ENCODE measurements at places on chromosomes 4 and X.

DNA sequence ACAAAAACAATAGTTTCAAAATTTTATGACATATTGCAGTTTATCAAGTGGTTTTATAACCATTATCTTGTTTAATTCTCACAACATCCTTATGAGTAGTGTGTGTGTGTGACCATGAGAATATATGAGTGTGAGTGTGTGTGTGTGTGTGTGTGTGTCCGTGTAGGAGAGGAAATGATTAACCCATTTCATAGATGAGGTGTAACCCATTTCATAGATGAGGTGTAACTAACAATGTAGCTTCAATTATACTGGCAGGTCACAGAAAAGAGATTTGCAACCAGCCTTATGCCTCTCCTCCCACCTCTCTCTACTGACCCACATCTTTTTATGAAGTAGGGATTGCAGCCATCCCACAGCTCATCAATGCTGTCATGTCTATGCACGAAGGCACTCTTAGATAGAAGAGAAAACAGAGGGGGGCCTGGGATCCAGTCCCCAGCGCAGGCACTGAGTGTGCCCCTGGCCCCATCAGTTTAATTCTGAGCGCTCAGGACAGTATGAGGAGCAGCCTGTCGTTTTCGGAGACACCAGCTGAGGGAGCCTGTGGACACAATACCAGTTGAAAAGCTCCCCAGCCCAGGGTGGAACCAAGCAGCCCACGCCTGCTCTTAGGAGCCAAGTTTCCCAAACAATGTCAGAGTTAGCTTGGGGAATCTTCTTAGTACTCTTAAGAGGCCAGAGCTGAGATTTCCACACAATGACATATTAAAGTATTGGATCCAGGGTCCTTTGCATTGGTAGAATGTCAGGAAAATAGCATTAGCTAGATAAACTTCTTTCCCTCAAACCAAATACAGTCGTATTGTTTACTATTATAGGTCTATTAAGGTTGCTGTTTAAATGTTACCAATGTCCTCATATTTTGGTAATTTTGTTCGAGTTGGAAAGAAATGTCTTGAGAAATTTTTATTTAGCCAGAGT lies 88.6 kb downstream of the PALLD start:
- DNase-seq: no peak

DNA sequence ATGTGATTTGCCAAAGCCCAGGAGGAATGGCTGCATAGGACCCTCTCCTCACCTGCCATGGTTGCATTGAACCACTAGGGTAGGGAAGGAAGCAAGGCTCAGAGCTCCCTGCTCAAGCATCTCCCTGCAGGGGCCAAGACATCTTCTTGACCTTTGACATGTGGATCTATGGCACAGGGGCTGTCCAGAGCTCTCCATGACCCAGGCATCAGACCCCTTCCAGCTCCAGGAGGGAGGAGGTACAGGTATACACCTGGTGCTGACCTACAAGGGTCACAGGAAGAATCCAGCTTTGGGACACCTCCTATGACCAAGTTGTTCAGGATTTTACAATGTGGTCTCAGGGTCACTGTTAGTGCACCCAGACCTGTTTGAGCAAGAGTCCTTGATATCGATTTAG lies 23.2 kb upstream of the ASMTL start:
- DNase-seq: no peak

DNA sequence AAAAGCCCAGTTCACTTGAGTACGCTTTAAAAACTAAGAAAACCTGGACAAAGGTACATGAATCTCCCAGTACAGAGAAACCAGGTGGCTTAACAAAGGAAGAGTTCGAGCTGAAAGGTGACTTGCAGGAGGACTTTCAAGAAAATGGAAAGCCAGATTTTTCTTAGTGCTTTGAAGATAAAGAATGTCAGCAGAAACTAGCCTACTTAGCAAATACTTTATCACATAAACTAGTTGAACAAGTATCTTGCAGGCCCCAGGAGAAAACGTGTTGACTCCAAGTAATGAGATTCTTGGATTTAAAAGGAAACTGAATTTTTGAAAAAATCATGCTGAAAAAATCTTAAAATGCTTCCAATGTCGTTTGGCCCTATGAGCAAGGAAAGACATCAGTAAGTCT lies 26.4 kb downstream of the CDKN2AIP start:
- no peak for DNase-seq

DNA sequence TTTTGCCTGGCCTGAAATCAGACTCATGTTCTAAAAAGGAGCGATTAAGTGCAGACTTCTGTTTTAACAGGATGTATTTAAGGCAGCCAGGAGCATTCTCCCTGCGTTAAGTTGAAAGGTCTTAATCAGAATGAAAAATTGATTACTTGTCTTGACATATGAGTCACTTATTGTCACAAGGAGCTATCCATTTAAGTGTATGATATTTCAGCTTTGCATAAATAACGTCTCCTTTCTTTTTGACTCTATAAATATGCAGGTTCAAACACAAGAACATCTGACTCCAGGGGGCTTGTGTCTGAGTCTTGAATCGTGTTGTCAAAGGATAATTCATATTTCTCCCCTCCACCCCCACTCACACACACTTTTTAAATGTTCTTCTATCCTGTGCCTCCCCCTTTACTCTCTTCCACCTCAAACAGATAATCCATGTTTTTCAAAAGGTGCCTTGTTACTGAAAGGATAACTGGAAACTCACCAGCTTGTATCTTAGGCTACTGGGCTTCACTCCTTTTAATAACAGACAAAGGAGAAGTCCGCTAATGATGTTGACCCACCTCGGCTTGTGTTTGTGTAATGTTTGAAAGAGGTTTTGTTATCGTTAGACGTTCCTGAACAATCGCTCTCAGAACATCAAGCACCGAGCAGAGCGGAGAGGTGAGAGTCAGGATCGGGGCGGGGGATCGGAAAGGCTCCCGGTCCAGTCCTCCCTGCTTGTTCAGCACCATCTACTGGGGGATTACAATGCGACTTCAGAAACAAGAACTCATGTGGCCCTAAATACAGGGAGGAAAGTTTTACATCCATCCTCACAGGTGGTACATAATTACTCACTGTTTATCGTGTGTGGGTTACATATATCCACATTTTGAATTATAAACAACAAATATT lies 107.5 kb upstream of the RPL34 start:
- DNase-seq: no peak

GRCh38 chr4:30863021-30863420 lies 142.9 kb downstream of the PCDH7 start:
- no peak for DNase-seq

All from stimulated activated CD8-positive, alpha-beta memory T cell treated with anti-CD3 and anti-CD28 coated beads, Interleukin-4, amount 100 ng/mL, for 1 hour (primary cell).